ENCODE measurements at places on chromosomes 11 and 22. TPM values are rescaled to one million over a fixed set of nuclear protein-coding genes. Genes with fewer than 3 reads are reported as not detected.

Gene HPX
- not detected for total RNA-seq

Gene SIDT2
- total RNA-seq: 33.3 TPM

Gene PIH1D2
- total RNA-seq: 0.17 TPM

Gene CCDC188
- total RNA-seq: 0.14 TPM

Gene MEN1
- total RNA-seq: 34.8 TPM

Gene HBG1
- total RNA-seq: not detected

Gene PPP2R1B
- total RNA-seq: 42.5 TPM

Gene ESAM
- 2.7 TPM for total RNA-seq

Gene PANX3
- not detected for total RNA-seq

Gene NLRP10
- total RNA-seq: not detected

Gene C11orf71
- total RNA-seq: 6.3 TPM

Gene KRTAP5-8
- total RNA-seq: 0.19 TPM

Gene NEFH
- total RNA-seq: 1.3 TPM

Gene PLAAT2
- total RNA-seq: not detected

Gene GRIK4
- not detected for total RNA-seq

Gene CASP5
- not detected for total RNA-seq

Gene RAB30
- total RNA-seq: 12.6 TPM

Gene HTR3B
- not detected for total RNA-seq

Gene PRAME
- not detected for total RNA-seq

Gene GNG3
- total RNA-seq: not detected

Gene CTSF
- total RNA-seq: 4.5 TPM

Gene VWA5A
- total RNA-seq: 6.8 TPM

Gene PRR33
- 0.05 TPM for total RNA-seq

All from activated naive CD4-positive, alpha-beta T cell treated with anti-CD3 and anti-CD28 coated beads, Interleukin-2, amount 10 ng/mL, durations not matched to agents 5 hours and 36 hours (primary cell).